Fibroblast of lung (primary cell): ENCODE measurements at places on chromosomes 6 and 20. TPM values are rescaled to one million over a fixed set of nuclear protein-coding genes. Genes with fewer than 3 reads are reported as not detected.

DNA sequence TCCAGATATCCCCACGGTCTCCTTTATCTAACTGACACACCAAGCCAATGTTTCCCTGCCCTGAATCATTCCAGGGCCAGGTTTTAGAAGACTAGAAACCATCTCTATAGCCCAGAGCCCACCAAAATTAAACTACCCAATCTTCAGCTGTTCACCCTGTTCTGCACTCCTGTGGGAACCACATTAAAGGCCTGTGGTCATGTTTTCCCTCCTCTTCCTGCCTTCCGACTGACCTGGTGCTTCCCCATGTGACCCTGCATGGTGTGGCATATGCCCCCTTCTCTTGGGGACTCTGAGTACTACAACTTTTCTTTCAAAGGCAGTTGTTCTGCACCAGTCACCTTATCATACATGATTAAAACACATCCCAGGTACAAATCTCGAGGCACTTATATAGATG is 155.0 kb downstream of the TMEM200A start:
- DNase-seq: no peak

GRCh38 chr6:128422871-128423270 is 97.5 kb downstream of the PTPRK start:
- DNase-seq: no peak

GRCh38 chr20:62367136-62367632 is at the start of gene LAMA5:
LAMA5 (minus strand) TSS chr20:62367312; CDS start chr20:62367245, 67 bp downstream.
- DNase-seq: peak; percentile 35

DNA sequence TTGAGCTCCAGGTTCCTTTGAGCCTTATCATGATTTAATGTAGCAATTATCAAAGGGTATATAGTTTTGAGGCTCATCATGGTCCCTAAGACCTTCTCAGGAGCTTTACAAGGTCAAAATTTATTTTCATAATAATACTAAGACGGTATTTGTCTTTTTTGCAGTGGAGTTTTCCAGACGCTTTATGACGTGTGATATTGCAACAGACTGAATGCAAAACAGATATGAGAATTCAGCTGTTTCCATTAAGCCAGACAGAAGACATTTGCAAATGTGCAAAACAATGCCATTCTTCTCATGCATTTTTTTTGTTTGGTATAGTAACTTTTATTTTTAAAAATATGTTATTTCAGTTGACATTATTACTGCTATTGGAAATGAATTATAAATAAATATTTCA is 24.7 kb upstream of the CNKSR3 start:
- DNase-seq: peak; percentile 19

GRCh38 chr6:3669916-3670315 is 81.6 kb downstream of the PXDC1 start:
- no peak for DNase-seq

GRCh38 chr6:112163295-112164257 is 76.2 kb downstream of the FAM229B start:
- peak; percentile 31 for DNase-seq

DNA sequence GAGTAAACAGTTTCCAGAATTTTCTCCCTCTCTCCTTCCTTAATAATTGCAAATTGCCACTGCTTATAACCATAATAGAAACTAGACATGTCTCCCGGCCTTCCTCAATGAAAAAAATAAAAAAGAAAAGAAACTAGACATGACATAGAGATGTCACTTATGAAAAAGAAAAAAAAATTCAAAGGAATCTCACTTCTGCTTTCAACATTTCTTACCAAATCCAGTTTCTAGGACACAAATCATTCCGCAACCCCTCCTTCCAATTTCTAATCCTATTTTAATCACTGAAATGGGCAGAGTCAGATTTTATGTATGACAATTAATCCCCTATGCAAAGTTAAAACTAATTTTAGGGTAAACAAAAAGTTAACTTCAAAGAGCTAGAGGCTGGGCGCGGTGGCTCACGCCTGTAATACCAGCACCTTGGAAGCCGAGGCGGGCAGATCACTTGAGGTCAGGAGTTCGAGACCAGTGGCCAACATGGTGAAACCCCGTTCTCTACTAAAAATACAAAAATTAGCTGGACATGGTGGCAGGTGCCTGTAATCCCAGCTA is 40.1 kb upstream of the EEF1A1 start:
- DNase-seq: no peak

DNA sequence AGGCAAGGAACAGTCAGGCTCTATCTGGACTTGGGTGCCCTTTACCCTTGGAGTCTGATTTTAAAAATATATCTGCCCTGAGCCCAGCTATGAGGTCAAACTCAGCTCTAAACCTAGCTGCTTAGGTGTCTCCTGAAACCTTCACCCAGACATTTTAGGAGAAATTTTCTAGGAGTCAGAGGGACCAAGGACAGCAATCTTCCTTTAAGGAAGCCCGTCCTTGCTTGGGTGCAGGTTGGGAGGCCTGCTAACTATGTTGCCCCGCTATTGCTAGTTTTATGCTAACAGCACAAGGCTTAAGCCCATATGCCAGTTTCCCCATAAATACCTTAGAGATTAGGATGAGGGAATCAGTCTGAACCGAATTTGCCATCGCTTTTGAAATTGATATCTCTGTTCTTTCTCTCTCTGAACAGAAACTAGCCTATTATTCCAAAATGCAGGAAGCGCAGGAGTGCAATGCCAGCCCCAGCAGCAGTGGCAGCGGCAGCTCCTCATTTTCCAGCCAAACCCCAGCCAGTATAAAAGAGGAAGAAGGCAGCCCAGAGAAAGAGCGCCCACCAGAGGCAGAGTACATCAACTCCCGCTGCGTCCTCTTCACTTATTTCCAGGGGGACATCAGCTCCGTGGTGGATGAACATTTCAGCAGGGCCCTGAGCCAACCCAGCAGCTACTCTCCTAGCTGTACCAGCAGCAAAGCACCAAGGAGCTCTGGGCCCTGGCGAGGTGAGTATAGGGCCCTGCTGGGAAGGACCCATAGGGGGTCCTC is 2.6 kb downstream of the VGLL2 start:
- DNase-seq: no peak

- DNase-seq: peak; percentile 50
These were observed 549.8 kb downstream of the PRKN start for GRCh38 chr6:162177746-162178145.

DNA sequence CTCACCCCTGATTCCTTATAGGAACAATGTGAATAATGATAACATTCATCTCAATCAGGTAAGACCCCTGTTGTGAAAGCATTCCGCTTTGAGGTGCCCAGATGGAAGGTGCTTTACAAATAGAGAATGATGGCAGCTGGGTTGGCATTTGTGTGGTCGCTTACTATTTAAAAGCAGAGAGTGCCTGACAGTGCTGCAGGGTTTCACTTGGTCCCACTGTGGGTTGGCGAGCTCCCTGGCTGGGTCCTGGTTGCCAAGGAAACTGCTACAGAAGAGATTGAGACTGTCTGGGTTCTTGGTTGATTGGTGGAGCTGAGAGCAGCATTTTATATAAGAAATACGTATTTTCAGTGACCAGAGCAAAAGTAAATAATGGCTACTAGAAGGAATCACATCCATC is 207.2 kb upstream of the KCNQ5 start:
- DNase-seq: no peak

DNA sequence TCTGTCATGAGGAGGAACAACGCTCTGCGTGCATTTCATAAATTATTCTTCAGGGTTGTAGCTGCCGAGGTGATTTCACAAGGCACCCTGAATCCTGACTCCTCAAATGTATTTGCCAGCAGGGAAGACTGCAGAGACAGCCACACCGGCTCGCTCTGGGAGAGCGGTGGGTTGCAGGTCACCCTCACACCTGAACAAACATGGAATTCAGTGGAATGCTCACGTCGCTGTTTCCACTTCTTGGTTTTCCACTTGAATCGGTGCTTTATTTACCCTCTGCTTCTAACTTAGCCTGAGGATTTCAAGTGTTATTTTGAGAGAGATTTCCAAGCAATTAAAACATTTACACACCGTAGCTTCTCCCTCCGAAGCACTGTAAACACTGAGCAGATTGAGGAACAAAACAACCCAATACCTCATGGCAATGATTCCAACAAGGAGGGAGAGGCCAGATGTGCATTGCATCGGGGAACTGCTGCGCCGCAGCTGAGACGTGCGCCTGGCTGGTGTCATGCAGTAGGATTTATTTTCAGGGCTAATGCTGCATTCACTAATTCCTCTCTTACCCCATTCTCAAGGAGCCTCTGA is 59.5 kb upstream of the GGTLC1 start:
- DNase-seq: no peak

GRCh38 chr20:38300438-38300837 is 3.5 kb upstream of the BPI start:
- no peak for DNase-seq

APCDD1L gene
- total RNA-seq: 0.99 and 1.0 TPM in 2 replicates

DNA sequence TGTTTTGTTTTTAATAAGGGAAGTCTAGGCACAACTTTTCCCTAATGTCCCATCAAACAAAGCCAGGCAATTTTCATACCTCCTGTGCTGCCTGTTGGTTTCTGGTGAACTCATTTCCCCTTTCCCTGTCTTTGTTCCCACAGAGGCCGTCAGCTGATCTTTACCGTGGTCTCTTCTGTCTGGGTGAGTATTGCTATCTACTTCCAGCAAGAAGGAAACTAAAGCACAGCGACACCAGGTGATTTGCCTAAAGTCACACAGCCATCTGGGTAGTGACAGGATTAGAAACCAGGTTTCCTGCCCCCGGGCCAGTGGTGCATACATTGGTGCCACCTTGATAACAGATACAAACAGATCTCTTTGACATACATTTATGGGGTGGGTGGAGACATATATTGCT is 59.6 kb downstream of the RAB44 start:
- no peak for DNase-seq

CHMP4B gene
- total RNA-seq: 26.3 and 26.5 TPM in 2 replicates

CLPSL1 gene
- total RNA-seq: not detected in 2 replicates

GRCh38 chr6:1868561-1869261 is 259.0 kb downstream of the FOXC1 start:
- DNase-seq: no peak

- DNase-seq: peak; percentile 88
These were observed 253.2 kb downstream of the UST start for GRCh38 chr6:148999929-149000468.

GRCh38 chr6:93962566-93962965 is 543.2 kb upstream of the EPHA7 start:
- DNase-seq: no peak

DNA sequence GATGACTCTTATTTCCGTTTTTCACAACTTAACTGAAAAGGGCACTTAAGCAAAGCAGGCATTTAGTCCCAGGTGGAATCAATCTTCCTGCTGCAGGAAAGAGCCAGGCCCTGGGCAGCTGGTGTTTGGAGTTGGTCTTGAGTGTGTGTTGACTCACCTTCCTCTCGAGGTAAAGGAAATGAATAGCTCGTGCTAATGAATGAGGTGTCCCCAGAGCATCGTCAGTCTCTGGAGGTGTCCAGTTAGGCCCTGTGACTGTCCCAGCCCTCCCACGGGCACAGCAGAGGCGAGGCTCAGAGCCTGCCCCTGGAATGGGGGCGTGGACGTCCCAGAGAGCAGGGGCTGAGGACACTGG is 277.7 kb downstream of the NRN1 start:
- DNase-seq: peak; percentile 78

DNA sequence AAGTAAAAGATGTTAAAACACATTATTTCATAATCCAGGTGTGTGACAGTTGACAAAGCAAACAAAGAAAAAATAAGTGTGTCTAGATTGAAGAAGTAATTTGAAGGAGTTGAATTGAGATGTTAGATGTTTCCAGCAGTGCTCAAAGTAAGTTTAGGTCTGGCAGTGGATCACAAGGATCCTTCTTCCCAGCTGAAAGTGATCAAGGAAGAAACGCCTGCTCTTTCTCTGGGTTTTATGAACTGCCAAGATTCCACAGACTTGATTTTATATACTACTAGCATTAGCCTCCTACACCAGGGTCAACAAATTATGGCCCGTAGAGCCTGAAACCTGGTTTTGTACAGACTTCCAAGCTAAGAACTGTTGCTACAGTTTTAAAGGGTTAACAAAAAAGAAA is 30.3 kb downstream of the STX7 start:
- no peak for DNase-seq

DNA sequence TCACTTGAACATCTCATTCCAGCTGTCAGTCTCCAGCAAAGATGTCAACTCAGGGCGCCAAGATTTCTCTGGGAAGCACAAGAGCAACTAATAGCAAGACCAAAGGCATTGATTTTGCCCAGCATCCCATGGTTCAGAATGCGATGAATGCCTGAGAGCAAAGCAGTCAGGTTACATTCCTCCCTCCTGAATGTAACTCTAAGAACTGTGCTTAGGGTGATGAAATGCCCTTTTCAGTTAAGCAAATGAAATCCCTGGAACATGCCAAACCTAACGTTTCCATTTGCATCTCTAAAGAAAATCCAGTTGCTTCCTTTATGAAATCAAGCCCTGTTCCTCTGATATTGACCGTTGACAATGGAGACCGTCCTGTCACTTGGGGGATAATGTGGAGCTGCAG is 224.0 kb upstream of the PLN start:
- DNase-seq: no peak

DNA sequence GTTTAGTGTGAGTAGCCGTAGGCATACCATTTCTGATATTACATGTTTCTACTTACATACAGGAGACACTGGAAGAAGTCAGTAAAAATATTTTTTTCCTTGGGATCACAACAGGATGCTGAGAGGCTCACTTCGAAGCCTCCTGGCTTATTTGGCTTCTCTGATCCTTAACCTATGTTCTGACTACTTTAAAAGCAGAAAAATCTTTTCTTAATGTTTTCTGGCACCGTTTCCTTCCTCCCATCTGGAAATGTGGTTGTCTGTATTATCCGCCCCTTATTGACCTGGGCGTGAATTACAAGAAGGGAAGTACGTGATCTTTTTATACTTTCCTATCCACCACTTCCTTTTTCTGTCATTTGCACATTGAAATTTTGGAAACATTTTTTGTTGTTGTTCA is 379.6 kb downstream of the COL12A1 start:
- peak; percentile 11 for DNase-seq
